ENCODE measurements at places on chromosomes 13 and 19.

DNA sequence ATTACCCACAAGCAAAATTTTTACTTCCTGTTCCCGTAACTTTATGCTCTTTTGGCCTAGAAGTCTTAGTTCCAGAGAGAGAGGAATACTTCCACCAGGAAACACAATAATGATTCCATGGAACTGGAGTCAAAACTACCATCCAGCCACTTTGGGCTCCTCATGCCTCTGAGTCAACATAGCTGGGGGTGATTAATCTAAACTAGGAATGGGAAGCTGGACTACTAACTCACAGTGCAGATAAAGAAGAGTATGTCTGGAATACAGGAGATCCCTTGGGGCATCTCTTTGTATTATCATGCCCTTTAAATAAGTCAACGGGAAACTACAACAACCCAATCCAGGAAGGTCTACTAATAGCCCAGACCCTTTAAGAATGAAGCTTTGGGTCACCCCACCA, 8.9 kb upstream of the ELF1 start:
- no peak for DNase-seq

DNA sequence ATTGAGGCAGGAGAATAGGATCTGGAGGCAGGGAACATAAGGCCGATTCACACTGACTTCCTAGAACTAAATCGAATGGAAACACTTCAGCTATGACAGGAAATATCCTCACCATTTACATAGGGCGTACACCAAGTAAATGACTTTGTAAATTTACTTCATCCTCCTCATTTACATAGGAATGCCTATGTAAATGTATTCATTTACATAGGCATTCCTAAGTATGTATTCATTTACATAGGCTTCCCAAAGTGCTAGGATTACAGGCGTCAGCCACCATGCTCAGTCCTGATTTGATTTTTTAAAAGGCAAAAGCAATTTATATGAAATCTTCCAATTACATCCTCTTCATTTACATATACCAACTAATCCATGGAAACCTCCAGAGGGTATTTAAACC, 133.1 kb upstream of the RFC3 start:
- DNase-seq: no peak

- DNase-seq: peak; percentile 37
Measured at GRCh38 chr13:49436890-49437289, 7.0 kb downstream of the CAB39L start.

- no peak for DNase-seq
Measured at GRCh38 chr13:47038188-47038587, 141.3 kb upstream of the HTR2A start.

Measured in left kidney (tissue), 8 donors.